Stomach (tissue), 19 donors: ENCODE measurements at places on chromosomes 5 and 9. TPM values are rescaled to one million over a fixed set of nuclear protein-coding genes. Genes with fewer than 3 reads are reported as not detected.

FAM200C gene
- total RNA-seq: 0.29 TPM

SPAAR gene
- 2.4 TPM for total RNA-seq

PCDHAC2 gene
- 0.58 TPM for total RNA-seq

KLF9 gene
- 95.3 TPM for total RNA-seq

SLC25A2 gene
- 4.8 TPM for total RNA-seq

GPR150 gene
- not detected for total RNA-seq

LPAR1 gene
- 40.0 TPM for total RNA-seq

DDX4 gene
- not detected for total RNA-seq

STPG3 gene
- not detected for total RNA-seq

BTNL9 gene
- total RNA-seq: 19.1 TPM

GRCh38 chr5:138408023-138408422 lies 30.8 kb upstream of the REEP2 start:
- H3K27ac ChIP-seq: no peak overlapping the region
- no peak overlapping the region for H3K4me3 ChIP-seq
- no peaks in the 10 kb centered on the region for H3K27me3 ChIP-seq

GRCh38 chr9:34271265-34272006 lies 57.6 kb downstream of the KIF24 start:
- H3K27me3 ChIP-seq: no peaks in the 10 kb centered on the region
- H3K4me3 ChIP-seq: no peak overlapping the region
- DNase-seq: no peak
- H3K4me1 ChIP-seq: no peaks in the 10 kb centered on the region

- no peaks in the 10 kb centered on the region for H3K27me3 ChIP-seq
- DNase-seq: no peak
- peak overlapping the region; percentile 61 for H3K4me3 ChIP-seq
- no peaks in the 10 kb centered on the region for H3K36me3 ChIP-seq
- no peaks in the 10 kb centered on the region for H3K4me1 ChIP-seq
Measured at GRCh38 chr5:111513131-111513520, 791 bp upstream of the STARD4 start.

- no peak overlapping the region for H3K27ac ChIP-seq
- no peaks in the 10 kb centered on the region for H3K36me3 ChIP-seq
- H3K4me3 ChIP-seq: no peak overlapping the region
Measured at GRCh38 chr9:113946496-113947115, 70.5 kb downstream of the ZNF618 start.

GRCh38 chr5:57102189-57102904 lies 71.5 kb upstream of the GPBP1 start:
- H3K4me1 ChIP-seq: no peaks in the 10 kb centered on the region
- no peaks in the 10 kb centered on the region for H3K27me3 ChIP-seq
- no peak overlapping the region for H3K27ac ChIP-seq
- no peaks in the 10 kb centered on the region for H3K36me3 ChIP-seq

DNA sequence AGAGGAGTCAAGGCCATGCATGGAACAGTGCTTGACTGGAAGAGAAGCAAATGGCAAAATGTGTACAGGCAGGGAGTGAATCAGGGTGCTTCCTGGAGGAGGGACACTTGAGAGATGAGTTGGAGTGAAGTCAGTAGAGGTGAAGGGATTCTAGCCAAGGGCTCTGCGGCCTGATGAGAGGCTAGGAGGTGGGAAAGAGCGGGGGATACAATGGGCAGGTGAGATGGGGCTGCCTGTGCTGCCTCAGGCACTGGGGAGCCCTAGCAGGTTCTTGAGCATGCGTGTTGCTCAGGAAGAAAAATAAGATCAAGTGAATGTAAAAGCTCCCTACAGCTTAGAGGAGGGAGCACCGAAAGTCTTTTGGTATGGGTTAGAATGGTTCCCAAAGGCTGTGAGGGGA lies 22.3 kb downstream of the ERGIC1 start:
- H3K4me3 ChIP-seq: no peak overlapping the region
- DNase-seq: no peak
- no peaks in the 10 kb centered on the region for H3K36me3 ChIP-seq
- H3K27me3 ChIP-seq: no peaks in the 10 kb centered on the region

DNA sequence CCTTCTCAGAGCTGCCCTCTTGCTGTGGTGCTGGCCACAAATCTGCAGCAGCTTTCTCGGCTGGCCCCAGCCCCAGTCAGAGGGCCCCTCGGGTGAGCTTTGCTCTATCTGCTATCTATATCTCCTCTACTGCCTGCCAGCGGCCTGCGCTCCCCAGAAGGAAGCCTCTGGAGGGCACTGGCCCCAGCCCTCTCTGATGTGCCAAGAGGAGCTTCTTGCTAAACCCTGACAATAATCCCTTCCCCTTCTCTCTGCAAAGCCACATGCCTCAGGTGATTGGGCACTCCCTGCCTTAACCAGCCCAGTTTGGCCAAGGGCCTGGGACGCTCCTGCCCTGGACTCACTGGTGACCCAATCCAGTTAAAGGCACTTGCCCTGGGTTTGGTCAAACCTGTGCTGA lies 42.7 kb downstream of the CAMK2A start:
- DNase-seq: no peak
- H3K27ac ChIP-seq: no peak overlapping the region
- H3K27me3 ChIP-seq: no peaks in the 10 kb centered on the region
- H3K4me3 ChIP-seq: no peak overlapping the region
- H3K36me3 ChIP-seq: no peaks in the 10 kb centered on the region

GRCh38 chr9:97934321-97935115 lies 3.5 kb downstream of the HEMGN start:
- peak; percentile 20 for DNase-seq
- no peaks in the 10 kb centered on the region for H3K36me3 ChIP-seq
- no peak overlapping the region for H3K27ac ChIP-seq
- no peaks in the 10 kb centered on the region for H3K4me1 ChIP-seq

GRCh38 chr5:180605554-180606214 lies 14.4 kb upstream of the SCGB3A1 start:
- DNase-seq: peak; percentile 74
- no peaks in the 10 kb centered on the region for H3K4me1 ChIP-seq
- H3K36me3 ChIP-seq: no peaks in the 10 kb centered on the region
- H3K27ac ChIP-seq: no peak overlapping the region

DNA sequence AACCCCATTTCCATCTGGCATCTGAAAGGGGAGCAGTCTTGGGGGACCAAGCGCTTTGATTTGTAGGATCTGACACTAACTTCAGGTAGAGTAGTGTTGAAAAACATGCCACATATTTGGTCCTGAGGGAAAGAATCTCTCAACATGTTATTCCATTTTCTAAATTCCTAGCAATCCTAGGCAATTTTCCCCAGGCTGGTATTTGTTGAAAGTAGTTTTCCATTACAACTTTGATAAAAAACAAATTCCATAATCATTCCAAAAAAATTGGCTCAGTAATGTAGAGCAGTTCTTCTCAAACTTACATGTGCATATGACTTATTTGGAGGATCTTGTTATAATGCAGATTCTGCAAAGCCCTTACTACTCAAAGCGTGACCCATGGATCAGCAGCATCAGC lies 477.9 kb downstream of the ACTL7B start:
- H3K4me1 ChIP-seq: no peaks in the 10 kb centered on the region
- no peak for DNase-seq
- no peaks in the 10 kb centered on the region for H3K36me3 ChIP-seq
- H3K27me3 ChIP-seq: no peaks in the 10 kb centered on the region
- H3K4me3 ChIP-seq: no peak overlapping the region

DNA sequence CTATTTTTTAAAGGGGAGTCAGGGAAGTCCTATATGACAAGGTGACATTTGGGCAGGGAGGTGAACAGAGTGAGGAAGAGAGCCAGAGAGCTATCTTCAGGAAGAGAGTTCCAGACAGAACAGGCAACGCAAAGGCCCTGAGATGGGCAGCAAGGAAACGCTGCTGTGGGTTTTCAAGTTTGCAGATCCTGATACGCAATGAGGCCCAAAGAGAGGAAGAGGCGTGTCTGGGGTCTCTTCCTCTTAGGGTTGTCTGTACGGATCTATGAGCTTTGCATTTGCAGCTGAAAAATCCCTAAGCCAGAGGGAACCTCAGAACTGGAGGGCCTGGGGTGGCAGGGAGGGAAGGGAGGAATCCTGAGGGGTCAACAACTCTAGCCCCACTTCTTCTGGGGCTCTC lies 13.6 kb downstream of the FAT2 start:
- H3K4me1 ChIP-seq: no peaks in the 10 kb centered on the region
- H3K36me3 ChIP-seq: no peaks in the 10 kb centered on the region
- no peak overlapping the region for H3K4me3 ChIP-seq
- H3K27ac ChIP-seq: no peak overlapping the region

DNA sequence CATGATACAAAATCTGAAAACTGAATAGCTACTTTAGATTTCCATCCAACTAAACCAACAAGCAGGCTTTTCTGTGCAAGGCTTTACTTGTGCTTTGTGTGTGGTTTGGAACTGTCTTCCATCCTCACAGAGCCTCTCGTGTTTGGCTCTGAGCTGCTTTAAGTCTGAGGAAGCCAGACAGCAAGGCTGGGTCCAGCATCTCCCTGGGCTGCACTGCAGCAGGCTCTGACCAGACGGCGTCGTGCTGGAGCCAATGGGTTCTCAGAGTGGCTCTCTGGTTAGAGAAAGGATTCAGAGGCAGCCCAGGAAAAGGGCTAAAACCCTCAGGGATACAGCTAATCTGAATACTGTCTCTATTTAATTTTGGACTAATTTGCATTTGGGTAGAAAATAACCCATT lies 207.9 kb upstream of the EFNA5 start:
- H3K36me3 ChIP-seq: no peaks in the 10 kb centered on the region
- H3K4me3 ChIP-seq: no peak overlapping the region
- H3K27ac ChIP-seq: no peak overlapping the region
- no peak for DNase-seq

DNA sequence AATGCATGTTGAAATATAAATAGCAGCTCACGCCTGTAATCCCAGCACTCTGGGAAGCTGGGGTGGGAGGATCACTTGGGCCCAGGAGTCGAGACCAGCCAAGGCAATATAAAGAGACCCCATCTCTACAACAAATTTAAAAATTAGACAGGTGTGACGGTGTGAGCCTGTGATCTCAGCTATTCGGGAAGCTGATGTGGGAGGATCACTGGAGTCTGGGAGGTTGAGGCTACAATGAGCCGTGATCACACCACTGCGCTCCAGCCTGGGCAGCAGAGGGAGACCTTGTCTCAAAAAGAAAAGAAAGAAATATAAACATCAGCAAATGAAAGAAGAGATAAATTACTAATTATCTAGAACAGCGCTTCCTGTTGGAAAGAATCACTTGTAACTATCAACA lies 105.0 kb downstream of the MAPKAP1 start:
- no peak overlapping the region for H3K4me3 ChIP-seq
- no peak overlapping the region for H3K27ac ChIP-seq
- no peaks in the 10 kb centered on the region for H3K27me3 ChIP-seq
- no peaks in the 10 kb centered on the region for H3K36me3 ChIP-seq
- no peaks in the 10 kb centered on the region for H3K4me1 ChIP-seq

- no peaks in the 10 kb centered on the region for H3K27me3 ChIP-seq
- peak; percentile 86 for DNase-seq
- H3K36me3 ChIP-seq: no peaks in the 10 kb centered on the region
- no peaks in the 10 kb centered on the region for H3K4me1 ChIP-seq
- H3K27ac ChIP-seq: no peak overlapping the region
Measured at GRCh38 chr5:74903165-74903787, 37.1 kb upstream of the FAM169A start.

DNA sequence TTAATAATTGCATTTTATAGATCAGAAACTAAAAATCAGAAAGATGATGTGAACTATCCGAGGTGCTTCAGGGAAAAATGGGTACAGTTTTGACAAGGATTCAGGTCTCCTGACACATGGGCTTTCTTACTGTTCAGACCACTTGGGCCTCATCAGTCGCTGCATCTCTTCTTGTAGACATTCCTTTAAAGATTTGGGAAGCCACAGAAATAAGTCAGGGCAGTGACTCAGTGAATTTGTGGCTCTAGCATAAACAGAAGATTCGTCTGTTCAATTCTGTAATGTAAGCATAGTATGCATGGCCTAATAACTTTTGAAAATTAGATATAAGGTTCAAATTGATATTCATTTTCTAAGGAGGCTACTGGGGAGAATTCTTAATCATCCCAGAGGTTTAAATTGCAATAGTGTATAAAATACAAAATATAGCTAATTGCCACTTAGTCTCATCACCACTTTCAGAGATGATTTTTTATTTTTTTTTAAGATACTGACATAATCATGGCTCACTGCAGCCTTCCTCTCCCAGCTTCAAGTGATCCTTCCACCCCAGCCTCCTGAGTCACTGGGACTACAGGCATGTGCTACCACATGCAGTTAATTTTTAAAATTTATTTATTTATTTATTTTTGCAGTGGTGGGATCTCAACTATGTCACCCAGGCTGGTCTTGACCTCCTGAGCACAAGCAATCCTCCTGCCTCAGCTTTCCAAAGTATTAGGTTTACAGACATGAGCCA lies 48.9 kb downstream of the RASEF start:
- peaks cover 7% of the 10 kb centered on the region for H3K4me1 ChIP-seq
- H3K27me3 ChIP-seq: no peaks in the 10 kb centered on the region
- no peak for DNase-seq
- peaks cover 10% of the 10 kb centered on the region for H3K36me3 ChIP-seq
- no peak overlapping the region for H3K4me3 ChIP-seq

DNA sequence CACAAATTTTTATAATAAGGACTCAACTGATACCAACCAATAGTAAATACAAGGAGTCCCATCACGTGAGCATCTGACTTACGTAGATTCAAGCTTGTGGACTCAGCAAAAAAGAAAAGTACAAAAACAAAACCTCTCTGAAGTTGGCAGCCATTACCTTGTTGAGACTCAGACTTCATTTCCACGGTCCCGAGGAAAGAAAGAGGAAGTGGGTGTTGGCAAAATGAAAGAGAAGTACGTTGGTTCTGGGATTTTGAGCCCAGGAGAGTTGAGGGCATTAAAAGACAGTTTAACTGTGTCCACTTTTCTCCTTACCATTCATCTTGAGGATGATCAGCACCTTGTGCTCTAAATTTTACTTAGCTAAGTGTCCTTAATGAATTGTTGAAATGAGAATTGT lies 26.7 kb downstream of the NCBP1 start:
- H3K27me3 ChIP-seq: no peaks in the 10 kb centered on the region
- peaks cover 99% of the 10 kb centered on the region for H3K36me3 ChIP-seq
- peaks cover 10% of the 10 kb centered on the region for H3K4me1 ChIP-seq
- peak overlapping the region; percentile 38 for H3K27ac ChIP-seq
- H3K4me3 ChIP-seq: no peak overlapping the region

DNA sequence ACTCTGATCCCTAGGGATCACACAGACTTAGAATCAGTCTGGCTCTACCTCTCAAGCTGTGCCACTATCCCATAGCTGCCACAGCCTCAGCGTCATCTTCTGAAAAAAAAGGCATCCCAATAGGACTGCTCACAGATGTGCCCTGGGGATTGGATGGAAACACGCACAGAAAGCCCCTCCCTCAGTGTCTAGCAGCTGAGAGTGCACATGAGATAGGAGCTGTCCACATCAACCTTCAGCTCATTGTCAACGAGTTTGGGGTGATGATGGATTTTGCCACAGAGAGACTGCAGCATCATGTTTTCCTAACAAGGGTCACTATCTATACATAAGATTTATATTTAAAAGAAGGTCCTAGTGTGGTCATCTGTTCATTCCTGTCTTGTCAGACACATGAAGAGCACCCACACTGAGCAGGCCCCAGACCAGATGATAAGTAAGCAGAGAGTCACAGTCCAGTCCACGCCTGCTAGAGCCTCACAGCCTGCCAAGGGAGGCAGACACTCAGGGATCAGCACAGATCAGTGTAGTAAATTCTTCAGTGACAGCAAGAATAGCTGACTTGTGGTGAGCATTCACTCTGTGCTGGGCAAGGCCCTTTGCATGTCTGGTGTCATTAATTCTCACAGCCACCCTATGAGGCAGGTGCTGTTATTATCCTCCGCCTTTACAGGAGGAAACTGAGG lies 25.8 kb downstream of the AFAP1L1 start:
- no peak overlapping the region for H3K27ac ChIP-seq
- H3K4me1 ChIP-seq: no peaks in the 10 kb centered on the region
- H3K27me3 ChIP-seq: no peaks in the 10 kb centered on the region
- DNase-seq: no peak

- no peaks in the 10 kb centered on the region for H3K36me3 ChIP-seq
- H3K27me3 ChIP-seq: no peaks in the 10 kb centered on the region
- H3K4me3 ChIP-seq: no peak overlapping the region
- DNase-seq: peak; percentile 4
Measured at GRCh38 chr9:103798620-103799019, 295.5 kb upstream of the SMC2 start.
